NCI-H1417 (cell line): ENCODE measurements at places on chromosomes 2 and 18.
A peak's percentile ranks its signal among the peaks of the same experiment; 100 is the strongest.

DNA sequence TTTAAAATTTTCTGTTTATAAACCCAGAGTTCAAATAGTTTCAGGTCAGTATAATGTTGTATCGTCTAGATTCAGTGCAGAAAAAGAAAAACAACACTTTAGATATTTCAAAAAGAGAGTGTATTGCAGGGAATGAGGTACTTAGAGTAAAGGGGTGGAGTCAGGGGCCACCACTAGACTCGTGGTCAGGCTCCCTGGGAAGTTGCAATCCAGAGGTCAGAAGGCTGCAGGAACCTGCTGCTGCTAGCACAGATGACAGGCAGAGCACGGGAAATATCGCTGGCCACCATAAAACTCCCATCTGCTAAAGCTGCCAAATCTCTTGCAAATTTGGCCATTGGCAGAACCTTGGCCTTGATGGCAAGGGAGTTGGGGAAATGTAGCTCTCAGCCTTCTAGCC is 64.6 kb downstream of the THNSL2 start:
- no peak for DNase-seq

GRCh38 chr2:112787729-112788393 is 3.6 kb upstream of the IL1A start:
- DNase-seq = no peak

DNA sequence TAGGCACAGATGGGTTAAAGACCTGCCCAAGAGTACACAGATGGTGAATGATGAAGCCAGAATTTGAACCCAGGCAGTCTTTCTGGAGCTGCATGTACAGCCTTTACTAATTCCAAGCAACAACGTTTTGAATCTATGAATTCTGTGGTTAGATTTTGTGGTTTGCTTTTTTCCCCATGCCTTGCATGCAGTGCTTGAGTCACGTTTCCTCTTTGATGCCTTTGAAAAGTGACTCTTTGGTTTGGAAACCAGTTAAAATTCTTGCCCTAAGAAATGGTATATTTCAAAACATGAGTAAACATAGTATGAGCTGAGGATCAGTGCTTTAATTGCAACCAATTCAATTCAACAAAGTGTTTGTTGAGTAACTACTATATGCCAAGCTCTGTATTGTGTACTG is 48.2 kb upstream of the PPM1B start:
- no peak for DNase-seq

DNA sequence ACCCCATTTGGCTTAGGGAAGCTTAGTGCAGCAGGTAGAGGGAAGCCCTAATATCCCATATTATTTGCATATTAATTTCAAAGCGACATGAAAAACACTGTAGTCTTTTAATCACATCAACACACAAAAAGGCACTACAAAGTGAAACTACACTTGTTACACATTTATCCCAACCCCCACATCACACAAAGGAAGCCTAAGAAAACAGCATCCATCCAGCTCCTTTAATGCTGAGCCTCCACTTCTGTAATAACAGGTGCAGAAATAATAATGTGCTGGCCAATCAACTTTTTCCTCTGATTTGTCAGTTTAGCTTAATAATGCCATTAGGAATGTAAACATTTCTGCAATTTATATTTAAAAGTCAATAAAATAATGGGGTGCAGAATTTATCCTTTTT is 274.0 kb downstream of the TCF4 start:
- peak; percentile 66 for DNase-seq

DNA sequence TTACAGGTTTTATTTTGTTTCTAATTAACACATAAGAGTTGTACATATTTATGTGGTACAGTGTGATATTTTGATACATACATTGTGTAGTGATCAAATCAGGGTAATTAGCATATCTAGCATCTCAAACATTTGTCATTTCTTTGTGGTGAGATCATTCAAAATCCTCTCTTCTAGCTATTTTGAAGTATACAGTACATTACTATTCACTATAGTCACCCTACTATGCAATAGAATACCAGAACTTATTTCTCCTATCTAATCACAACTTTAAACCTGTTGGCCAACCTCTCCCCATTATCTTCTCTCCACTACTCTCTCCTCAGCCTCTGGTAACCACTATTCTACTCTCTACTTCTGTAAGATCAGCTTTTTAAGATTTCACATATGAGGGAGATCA is 325.8 kb downstream of the CYP26B1 start:
- no peak for DNase-seq

DNA sequence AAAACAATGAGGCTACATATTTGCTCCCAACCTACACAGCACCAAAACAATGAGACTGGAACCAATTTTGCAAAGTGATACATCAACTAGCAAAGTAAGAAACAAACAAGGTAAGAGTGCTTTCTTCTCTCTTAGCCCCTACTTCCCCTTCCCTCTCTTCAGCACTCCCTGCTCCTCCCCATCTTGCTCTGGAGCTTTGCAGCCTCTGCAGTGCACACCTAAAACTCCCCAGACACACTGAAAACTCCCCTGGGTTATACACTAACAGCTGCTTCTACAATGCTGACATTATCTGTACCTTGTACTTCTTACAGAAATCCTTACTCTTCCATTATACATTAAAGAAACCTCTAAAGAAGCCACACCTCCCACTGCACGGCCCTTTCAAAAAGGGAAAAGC is 93.7 kb downstream of the RBMS1 start:
- DNase-seq = no peak

GRCh38 chr2:233414777-233415570 is 60.7 kb downstream of the DGKD start:
- DNase-seq = no peak

DNA sequence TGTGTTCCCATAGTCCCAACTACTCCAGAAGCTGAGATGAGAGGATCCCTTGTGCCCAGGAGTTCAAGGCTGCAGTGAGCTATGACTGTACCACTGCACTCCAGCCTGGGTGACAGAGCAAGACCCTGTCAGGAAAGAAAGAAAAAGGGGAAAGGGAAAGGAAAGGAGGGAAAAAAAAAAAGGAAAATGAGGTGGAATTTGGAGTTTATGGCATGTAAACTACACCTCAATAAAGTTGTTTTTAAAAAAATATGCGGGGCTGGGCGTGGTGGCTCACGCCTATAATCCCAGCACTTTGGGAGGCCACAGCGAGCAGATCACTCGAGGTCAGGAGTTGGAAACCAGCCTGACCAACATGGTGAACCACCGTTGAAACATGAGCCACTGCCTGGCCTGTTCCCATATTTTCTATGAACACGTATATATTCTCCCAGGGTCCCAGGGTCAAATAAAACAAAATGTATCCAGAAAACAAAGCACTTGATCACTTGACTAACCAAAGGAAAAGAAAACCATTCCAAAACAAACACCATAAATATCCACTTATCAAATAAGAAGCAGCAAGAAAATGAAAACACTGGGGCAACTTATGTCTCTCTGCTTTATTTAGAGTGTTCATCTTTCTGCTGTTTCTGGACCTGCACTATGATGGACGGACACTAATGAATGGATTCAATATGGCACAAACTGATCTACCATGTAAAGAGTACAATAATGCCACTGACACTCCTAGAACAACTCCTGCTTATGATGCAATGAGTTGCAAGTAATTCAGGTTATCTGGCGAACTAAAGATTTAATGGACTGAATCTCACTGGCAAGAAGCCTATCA is 56.8 kb downstream of the ASXL2 start:
- DNase-seq = no peak

DNA sequence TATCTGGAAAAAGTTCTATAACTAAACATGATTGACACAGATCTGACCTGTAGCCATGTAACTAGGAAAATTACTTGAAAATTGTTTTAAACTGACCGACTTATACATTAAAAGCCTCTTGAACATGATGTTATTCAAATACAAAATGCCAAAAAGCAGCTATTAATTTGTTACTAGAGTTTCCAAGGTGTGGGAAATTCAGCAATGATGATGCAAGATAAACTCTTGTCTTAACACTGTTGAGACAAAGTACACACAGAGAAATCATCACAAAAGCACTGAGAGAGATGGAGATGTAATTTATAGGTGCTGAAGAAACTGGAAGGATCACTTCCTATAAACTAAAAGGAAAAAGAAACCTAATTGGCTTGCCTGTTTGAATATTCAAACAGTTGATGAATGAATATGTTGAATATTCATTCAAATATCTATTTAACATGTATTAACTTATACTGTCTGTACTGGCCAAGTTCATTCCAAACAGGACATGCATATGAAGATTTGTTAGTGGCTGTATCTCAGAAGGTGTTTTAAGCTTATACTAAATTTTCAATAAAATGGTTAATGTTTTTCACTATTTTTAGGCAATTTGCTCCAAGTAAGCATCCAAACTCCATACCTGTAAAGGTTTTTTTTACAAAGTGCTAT is 34.6 kb upstream of the WDR75 start:
- peak; percentile 37 for DNase-seq

GRCh38 chr2:42928692-42929545 is 136.5 kb upstream of the HAAO start:
- DNase-seq = no peak

DNA sequence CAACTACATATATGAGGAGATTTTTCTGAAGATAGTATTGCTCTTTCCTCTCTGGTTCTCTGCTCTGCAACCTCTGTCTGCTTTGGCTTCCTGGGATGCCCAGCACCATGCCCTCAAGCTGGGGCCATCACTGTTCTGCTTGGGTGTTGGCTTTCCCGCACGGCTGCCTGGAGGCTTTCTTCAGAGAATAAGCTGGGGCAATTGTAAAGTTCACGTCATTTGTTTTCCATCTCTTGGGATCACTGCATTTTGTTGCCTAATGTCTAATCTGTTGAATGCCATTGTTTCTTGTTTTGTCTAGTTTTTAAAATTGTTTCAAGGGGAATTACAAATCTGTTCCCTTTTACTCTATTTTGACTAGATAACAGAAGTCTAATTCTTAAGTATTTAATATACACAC is 437.3 kb upstream of the NRP2 start:
- no peak for DNase-seq

- no peak for DNase-seq
These were observed 74.3 kb downstream of the ZNF236 start for GRCh38 chr18:76896677-76897076.

- DNase-seq = no peak
These were observed 654.9 kb downstream of the ADCYAP1 start for GRCh38 chr18:1559563-1559962.

- no peak for DNase-seq
These were observed 166.7 kb upstream of the SLC39A10 start for GRCh38 chr2:195490319-195490718.

GRCh38 chr2:94996305-94997100 is 29.0 kb upstream of the MAL start:
- DNase-seq = no peak

DNA sequence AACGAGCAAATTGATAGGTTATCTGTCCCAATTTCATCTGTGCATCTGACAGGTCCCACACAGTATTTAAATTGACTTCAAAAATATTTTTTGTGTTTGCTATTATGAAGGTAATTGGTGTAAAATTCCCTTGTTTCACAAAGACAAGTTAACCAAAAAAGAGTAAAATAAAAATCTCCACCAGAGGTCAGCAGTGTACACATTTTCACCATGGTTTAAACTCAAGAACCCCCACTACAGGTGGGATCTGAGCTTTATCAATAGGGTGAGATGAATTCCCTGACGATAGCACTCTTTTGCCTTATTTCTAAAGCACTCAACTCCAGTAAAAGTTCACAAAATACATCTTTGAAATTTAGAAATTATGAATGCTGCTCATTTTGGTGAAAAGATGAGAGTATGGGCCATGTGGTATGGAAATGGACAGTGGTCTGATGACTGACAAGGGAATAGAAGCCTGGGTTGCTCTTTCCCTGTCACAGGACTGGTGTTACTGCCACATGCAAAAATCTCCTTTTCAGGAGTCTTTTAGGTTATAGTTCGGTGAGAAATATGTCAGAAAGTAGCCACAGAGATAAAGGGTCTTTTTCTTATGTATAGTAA is 68.0 kb downstream of the SERPINB8 start:
- peak; percentile 49 for DNase-seq

DNA sequence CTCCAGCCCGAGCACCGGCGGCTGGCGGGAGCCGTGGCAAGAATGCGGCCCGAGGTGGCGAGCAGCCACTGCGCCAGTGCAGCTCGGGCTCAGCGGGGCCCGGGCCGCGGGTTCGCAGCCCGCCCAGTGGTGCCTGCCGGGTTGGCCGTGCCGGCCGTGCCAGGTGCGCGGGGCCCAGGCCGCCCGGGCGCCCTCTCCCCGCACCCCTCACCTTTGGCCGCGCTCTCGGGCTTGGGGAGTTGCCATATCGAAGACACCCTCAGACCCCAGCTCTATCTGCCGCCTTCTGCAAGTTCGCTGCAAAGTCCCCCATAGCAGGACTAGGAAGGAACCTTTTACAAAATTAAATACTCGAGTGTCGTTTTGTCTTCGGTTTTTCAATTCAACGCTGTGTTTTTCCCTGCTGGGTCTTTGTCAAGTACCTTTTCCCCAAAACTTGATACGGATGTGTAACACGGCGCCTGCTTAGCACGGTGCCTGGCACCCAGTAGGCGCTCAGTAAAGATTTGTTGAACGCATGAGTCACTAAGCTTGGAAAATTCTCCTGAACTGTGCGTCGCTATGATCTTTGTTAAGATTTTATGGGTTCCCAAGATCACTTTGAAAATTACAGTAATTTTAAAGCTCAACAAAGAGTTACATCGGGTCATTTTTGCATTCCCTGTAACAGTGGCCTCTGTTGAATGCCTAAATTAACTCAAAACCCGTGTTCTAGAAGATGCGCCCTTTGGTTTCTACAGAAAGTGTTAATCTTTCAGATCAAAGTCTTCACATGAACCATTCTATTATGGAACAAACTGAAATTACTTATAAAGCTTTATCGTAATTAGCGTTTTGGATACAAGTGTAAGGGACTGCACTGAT is 750 bp downstream of the STRADB start:
- peak; percentile 63 for DNase-seq

DNA sequence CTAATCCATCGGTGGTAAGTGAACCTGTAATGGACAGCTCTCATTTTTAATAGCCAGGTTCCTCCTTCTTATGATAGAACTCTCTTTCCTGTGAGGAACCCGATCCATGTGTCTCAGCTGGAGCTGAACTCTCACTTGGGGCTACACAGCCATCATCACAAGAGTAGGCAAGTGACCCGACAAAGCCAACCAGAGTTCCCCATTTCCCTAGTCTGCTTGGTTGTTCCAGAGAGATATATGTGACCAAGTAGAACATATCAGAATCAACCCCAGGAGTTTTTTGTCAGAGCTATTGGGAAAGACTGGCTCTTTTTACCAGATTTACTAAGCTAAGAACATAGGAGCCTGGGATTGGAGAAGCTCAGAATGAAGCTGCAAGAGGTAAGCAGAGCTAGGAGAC is 14.6 kb upstream of the HNRNPLL start:
- no peak for DNase-seq

GRCh38 chr2:8004250-8004681 is 677.6 kb upstream of the ID2 start:
- peak; percentile 24 for DNase-seq

DNA sequence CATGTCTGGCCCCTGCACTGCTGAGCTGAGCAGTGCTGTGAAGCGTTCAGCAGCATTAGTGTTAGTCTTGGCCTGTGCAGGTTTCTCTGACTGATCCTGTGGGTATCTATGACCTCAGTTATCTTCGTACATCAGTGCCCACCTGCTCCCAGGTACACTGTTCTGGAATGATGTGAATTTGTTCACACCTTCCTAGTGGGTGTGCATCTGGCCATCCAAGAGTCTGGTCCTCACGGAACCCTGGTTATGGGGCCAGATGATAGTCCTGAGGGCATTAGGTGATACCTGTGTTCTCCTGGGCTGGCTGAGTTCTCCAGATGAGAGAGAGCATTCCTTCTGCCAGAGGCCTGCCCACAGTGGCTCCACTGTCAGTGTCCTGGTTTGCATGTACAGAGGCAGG is 57.2 kb downstream of the INPP4A start:
- no peak for DNase-seq
